ENCODE measurements at places on chromosomes 16 and 17.

GRCh38 chr17:69716556-69716955, 302.1 kb downstream of the MAP2K6 start:
- DNase-seq = no peak

DNA sequence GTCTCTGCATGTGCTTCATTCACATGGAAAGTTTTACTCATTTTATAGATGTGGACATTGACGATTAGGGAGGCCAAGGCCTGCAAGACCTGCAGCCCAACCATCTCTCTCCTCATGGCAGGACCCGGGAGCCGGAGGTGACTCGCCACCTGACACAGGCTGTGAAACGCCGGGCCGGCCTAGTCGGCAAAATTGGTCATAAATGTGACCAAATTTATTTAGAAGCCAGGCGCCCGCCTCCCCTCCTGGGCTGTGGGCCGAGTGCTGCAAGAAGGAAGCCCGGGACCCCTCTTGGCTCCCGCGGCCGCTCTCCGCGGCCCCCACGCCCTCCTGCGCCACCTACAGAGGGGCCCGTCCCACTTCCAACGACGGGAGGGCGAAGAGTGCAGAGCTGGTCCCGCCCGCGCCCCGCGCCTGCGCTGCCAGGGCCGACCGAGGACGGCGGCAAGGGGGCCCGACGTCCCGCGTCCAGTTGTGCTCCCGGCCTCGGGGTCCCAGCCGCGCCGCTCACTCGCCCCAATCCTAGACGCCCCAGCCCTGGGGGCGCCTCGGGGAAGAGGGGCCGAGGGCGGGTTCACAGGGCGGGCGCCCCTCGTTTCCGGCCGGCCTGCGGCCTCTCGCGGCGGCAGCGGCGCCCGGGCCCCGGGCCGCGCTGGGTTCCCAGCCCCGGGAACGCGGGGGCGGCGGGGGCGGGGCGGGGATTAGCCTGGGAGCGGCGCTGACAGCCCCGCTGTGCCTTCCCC, 47.5 kb downstream of the WNT3 start:
- peak; percentile 42 for DNase-seq

GRCh38 chr16:67128417-67128816, 18.7 kb downstream of the PHAF1 start:
- DNase-seq = no peak

DNA sequence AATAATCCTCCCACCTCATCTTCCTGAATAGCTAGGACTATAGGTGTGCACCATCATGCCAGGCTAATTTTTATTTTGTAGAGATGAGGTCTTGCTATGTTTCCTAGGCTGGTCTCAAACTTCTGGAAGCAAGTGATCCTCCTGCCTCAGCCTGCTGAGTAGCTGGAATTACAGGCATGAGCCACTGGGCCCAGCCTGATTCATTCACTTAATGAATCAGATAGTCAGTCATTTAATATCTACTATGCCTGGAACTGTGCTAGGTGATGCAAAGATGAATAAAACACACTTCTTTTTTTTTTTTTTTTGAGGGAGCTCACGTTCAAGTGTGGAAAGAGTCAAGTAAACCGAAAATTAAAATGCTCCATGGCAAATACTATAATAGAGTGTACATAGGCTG, 39.4 kb downstream of the EFCAB13 start:
- DNase-seq = no peak

DNA sequence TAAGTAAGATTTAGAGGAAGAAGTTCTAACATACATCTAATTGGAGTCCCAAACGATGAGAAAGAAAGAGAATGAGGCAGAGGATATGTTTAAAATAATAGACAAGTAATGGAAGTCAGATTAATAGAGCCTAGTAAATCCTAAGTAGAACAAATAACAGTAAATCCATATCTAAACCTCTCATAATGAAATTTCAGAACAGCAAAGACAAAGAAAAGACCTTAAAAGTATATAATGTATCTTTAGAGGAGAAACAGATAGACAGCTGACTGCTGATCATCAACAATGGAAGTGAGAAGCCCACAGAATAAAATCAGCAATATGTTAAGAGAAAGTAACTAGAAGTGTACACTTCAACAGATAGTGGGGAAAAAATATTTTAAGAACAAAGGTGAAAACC, 536.2 kb upstream of the ZFHX3 start:
- DNase-seq = no peak

DNA sequence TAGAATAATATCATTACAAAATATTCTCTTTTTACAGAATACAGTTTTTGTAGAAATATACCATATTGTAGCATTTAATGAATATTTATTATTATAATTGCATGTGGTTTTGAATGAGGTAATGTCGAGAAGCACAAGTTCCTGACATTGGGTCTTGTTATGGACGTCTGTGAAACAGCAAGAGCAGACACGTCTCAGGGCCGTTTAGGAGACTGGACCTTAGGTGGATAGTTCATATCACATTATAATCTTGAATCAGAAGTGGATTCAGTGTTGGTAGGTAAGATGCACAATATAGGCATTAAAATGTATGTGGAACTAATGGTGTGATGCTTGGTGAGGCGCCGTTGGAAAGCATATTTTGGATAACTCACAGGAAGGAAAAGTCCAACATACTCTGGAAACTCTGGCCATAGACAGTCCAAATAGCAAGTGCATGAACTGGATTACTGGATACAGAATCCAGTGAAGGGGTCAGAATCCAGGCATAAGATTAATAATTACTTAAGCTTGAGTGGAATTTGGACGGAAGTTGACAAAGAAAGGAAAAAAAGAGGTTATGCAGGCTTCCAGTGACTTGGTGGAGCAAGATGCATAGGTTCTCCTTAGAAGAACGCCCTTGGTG, 17.2 kb downstream of the ABCA8 start:
- no peak for DNase-seq

DNA sequence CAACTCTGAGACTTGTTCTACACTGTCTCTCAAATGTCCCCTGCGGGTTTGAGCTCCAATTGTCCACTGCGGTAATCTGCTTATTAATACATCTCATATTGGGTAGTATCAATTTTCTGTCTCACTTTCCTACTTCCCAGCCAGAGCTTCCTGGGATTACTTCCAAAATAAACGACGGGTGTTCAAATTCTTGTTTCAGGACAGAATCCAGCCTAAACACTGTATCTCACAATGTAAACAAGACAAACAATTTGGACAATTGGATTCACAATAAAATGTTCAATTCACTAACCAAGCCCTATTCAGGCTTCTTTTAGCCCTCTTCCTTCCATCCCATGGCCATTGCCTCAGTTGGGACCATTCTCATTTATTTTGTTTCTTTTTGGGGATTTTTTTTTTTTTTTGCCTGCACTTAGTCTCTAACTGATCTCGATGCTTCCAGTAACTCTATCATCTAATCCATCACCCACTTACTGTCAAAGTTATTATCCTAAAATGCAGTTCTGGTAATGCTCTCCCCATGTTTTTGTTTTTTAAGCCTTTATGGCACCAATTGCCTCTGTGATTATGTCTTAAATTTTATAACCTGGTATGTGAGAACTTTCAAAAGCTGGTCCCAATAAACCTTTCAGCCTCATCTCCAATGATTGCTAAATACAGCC, 2.0 kb upstream of the VAT1L start:
- no peak for DNase-seq

GRCh38 chr17:8391711-8392110, 5.9 kb downstream of the RNF222 start:
- no peak for DNase-seq

DNA sequence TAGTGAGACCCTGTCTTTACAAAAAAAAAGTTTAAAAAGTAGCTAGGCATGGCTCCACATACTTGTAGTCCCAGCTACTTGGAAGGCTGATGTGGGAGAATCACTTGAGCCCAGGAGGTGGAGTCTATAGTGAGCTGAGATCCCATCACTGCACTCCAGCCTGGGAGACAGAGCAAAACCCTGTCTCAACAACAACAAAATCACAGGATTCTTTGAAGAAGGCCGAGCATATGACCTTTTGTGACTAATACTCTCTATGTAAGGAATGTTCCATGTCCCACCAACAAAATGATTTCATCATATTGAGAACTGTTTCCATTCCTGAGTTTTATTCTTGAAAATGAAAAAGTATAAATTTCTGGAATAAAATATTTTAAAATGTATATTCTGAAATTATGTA, 58.9 kb upstream of the EFCAB3 start:
- no peak for DNase-seq

GRCh38 chr16:62732092-62732491, 695.9 kb upstream of the CDH8 start:
- peak; percentile 4 for DNase-seq

DNA sequence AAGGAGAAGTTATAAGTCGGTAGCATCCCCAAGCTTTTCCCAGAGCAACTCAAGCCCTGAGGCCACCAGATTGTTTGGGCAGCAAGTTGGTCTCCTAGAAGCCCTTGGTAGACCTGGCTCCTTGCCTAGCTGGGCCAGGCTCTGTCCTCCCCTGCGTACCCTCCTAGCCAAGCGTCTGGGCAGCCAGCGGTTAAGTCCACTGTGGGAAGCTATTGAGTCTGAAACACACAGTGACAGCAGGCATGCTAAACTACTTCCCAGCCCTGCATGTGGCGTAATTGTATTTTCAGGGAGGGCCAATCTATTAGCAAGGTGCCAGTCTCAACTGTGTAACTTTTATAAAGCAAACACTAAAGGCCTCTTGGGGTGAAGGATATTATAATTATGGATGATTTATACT, 419.1 kb upstream of the RBFOX1 start:
- DNase-seq = no peak

- no peak for DNase-seq
Observed at GRCh38 chr17:68455901-68456338, 1.4 kb downstream of the WIPI1 start.

GRCh38 chr16:70396246-70396904, 42.5 kb downstream of the ST3GAL2 start:
- DNase-seq = no peak

GRCh38 chr16:73142053-73142854, 94.3 kb upstream of the ZFHX3 start:
- no peak for DNase-seq

GRCh38 chr16:371515-372301, 1.4 kb upstream of the MRPL28 start:
- DNase-seq = no peak

GRCh38 chr16:265711-266110, 10.0 kb downstream of the RGS11 start:
- DNase-seq = peak; percentile 49

DNA sequence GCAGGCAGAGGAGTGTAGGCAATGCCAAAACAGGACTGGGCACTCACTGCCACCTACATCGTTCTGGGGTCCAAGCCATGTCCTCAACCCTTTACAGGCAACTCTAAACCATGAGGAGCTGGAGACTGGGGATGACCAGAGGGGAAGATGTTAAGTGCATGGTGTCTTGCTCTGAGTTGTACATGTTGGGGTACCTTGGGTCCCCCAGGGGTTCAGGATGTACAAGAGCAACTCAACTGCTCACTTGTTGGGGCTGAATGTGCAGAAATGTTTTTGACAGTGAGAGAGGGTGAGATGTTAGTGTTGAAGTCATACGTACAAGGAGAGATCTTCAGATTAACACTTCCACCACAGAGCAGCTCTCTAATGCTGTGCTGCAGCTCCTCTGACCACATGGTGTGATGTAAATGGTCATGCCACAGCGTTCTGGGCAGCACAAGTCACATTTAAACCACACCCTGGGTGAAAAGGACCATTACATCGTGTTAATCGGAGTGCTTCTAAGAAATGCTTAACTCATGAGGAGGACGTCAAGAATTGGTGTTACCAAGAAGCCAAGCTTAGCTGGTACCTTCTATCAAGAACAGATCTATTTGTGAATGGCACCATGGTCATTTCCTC, 2.4 kb downstream of the CCL18 start:
- DNase-seq = peak; percentile 26

- peak; percentile 73 for DNase-seq
Observed at GRCh38 chr17:38922538-38923297, 2.7 kb upstream of the LASP1NB start.

DNA sequence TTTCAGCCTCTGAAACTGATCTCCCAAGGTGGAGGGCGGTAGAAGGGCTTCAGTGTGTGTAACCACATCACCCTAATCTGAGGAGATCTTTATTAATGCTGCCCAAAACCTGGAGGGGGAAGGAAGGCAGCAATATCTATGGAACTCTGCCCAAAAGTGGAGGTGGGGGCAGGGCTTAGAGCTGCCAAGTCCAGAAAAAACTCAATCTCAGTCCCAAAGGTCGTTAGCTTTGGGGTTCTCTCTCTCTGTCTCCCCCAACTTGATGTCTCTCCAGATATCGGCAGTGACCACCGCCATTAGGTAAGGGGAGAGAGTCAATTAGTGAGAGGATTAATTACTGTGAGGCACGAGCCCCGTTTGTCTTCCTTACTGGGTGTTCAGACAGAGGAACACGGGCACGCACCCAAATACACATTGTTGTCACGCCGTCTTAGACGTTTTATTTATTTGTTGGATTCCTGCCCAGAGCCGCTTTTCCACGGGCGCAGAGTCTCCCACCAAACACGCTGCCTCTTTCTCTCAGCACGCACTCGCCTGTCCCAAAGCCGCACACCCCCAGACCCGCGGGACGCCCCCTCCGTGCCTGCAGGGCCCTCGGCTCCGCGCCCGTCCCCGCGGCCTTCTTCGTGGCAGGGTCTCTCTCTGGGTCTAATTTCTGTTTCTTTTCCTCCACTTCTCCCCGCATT, 5.4 kb upstream of the LHX1 start:
- no peak for DNase-seq

DNA sequence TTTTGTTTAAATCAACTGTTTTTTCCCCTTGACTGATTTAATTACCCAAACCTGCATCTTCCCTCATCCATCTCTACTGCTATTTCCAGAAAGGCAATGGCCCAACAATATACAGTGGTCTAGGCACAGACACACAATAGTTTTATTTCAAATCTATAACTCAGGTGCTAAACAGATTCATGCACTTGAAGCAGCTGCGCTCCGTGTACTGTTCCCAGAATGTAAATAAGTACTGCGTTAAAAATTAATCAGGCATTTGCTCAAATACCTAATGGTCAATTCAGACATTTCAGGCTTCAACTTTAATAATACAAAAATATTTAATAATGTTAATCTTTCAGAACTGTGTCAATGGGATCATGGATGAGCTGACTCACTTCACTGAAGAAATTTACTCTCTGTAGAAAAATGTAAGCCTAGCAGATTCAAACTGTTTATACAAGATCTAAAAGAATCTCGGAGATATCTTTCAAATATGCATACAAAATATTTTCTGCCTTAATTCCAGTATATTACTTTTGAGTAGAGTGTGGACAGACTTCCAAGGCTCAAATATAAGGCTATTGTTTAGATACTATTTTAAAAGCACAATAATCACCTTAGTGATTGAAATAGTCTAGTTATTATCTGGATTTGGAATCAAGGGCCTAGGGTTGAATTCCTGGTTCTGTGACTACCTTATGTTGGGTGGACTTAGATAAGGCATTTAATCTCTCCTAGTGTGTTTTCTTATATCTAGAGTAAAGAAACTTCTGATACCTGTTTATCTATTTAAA, 97.4 kb upstream of the PSMD7 start:
- DNase-seq = peak; percentile 21

Data from stomach (tissue), 19 donors.